M059J (cell line): ENCODE measurements at places on chromosomes 4 and X. TPM values are rescaled to one million over a fixed set of nuclear protein-coding genes. Genes with fewer than 3 reads are reported as not detected.

The ODAPH gene
- total RNA-seq, result 0.10 TPM in 1 of 2 replicates, not detected in the other

The SLC49A3 gene
- not detected in 2 replicates for total RNA-seq

The EOLA2 gene
- 20.9 and 42.1 TPM in 2 replicates for total RNA-seq

The COL4A6 gene
- total RNA-seq, result 0.47 and 0.94 TPM in 2 replicates

The PAGE2 gene
- not detected in 2 replicates for total RNA-seq

The ATP8A1 gene
- 0.81 and 1.3 TPM in 2 replicates for total RNA-seq

The AMTN gene
- total RNA-seq, result 1.8 and 4.2 TPM in 2 replicates

The RS1 gene
- total RNA-seq, result not detected in 2 replicates

The ARHGAP4 gene
- total RNA-seq, result 3.1 and 6.1 TPM in 2 replicates

The ADGRL3 gene
- total RNA-seq, result 0.07 TPM in 1 of 2 replicates, not detected in the other
